ENCODE measurements at places on chromosomes 5 and 9. TPM values are rescaled to one million over a fixed set of nuclear protein-coding genes. Genes with fewer than 3 reads are reported as not detected.

SLC25A48 gene
- not detected for polyA plus RNA-seq

TAF11L5 gene
- not detected for polyA plus RNA-seq

JAKMIP2 gene
- not detected for polyA plus RNA-seq

HTR4 gene
- polyA plus RNA-seq, result not detected

CREBRF gene
- 23.6 TPM for polyA plus RNA-seq

FBN2 gene
- 4.2 TPM for polyA plus RNA-seq

AK8 gene
- polyA plus RNA-seq, result not detected

TMEM174 gene
- polyA plus RNA-seq, result not detected

ARL15 gene
- 27.6 TPM for polyA plus RNA-seq

PALM2AKAP2 gene
- not detected for polyA plus RNA-seq

SPOCK1 gene
- 5.7 TPM for polyA plus RNA-seq

CTXN3 gene
- polyA plus RNA-seq, result not detected

EPB41L4A gene
- not detected for polyA plus RNA-seq

LCN15 gene
- polyA plus RNA-seq, result not detected

NXNL2 gene
- polyA plus RNA-seq, result not detected

GADD45G gene
- polyA plus RNA-seq, result 1.1 TPM

FOXD4 gene
- polyA plus RNA-seq, result not detected

KCNT1 gene
- not detected for polyA plus RNA-seq

DOCK2 gene
- polyA plus RNA-seq, result 115 TPM

HK3 gene
- polyA plus RNA-seq, result 869 TPM

TNFSF8 gene
- polyA plus RNA-seq, result 27.8 TPM

FANCG gene
- 7.0 TPM for polyA plus RNA-seq

CCL27 gene
- polyA plus RNA-seq, result not detected

GFI1B gene
- 0.06 TPM for polyA plus RNA-seq

TMOD1 gene
- polyA plus RNA-seq, result 0.59 TPM

Data from CD14-positive monocyte (primary cell).